Posterior vena cava (tissue), 2 donors: ENCODE measurements at places on chromosomes 5 and 9.

- DNase-seq = peak; percentile 50
Measured at GRCh38 chr5:10631316-10631996, 67.6 kb downstream of the ANKRD33B start.

DNA sequence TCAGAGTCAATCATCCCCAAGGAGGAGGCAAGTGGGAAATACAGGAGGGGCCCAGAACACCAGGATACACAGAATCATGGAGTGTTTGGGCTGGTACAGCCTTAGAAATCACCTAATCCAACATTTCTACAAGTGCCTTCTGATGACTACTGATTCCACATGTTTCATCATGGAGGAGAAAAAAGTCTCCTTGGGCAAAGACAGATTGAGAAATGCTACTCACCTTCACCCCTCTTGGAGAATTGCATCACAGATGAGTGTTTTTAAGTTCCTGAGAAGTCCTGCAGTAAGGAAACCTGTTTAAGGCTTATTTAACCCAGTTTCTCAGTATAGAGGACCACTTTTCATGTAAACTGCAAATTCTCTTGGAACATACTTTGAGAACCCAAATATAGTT, 2.2 kb upstream of the SLIT3 start:
- DNase-seq = no peak

DNA sequence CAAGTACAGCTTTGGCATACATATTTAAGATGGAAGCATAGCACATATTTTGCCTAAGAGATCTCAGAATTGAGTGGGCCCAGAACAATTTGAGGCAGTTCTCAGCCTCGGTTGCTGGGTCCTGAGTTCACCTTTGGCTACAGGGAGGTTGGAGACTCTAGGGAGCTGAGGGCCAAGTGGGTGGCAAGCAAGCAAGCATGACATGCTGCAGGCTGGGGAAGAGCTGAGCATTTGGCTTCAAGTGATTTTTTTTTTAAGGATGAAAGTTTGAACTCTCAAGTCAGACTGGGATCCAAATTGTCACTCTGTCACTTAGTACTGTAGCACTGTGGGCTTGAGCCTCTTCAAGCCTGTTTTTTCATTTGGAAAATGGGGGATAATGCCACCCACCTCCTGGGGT, 160.5 kb downstream of the MED27 start:
- no peak for DNase-seq

GRCh38 chr5:143244990-143245389, 158.5 kb downstream of the NR3C1 start:
- no peak for DNase-seq

DNA sequence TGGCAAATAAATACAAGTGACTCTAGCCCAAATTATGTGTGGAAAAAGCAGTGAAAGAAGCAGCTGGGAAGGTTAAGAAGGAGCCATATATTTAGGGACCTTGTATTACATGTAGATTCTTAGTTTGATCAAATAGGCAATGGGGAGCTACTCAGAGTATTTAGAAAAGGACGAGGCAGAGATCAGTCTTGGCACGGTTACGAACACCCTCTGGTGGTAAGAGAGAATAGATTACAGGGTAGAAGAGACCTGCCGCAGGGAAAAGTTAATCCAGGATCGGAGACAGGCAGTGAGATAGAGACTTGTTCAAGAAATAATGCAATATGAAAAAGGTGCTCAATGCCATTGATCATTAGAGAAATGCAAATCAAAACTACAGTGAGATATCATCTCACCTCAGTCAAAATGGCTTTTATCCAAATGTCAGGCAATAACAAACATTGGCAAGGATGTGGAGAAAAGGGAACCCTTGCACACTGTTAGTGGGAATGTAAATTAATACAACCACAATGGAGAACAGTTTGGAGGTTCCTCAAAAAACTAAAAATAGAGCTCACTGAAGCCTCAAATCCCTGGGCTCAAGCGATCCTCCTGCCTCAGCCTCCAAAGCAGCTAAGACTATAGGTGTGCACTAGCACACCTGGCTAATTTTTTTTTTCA, 12.0 kb downstream of the INIP start:
- DNase-seq = no peak

DNA sequence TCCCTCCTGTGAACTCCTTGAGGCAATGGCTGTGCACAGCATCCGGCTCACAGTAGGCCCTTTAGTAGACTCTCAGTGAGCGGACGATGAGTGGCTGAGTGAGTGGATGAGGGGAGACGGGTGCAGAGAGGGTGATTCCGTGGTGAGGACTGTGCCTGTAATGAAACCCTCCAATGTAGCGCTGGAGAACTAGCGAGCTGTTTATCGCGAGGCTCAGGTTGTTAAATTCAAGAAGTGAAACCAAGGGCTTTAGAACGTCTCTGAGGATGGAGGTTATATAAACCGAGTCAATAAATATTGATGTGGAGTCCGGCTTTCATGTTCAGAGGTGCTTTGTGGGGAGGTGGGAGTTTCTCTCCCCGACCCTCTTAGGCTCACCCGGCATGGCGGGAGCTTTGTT, 53.2 kb downstream of the NSG2 start:
- DNase-seq = no peak

- no peak for DNase-seq
Measured at GRCh38 chr9:129979071-129979745, 63.8 kb downstream of the FNBP1 start.

- no peak for DNase-seq
Measured at GRCh38 chr5:159667286-159667685, 249.0 kb upstream of the ADRA1B start.

- DNase-seq = no peak
Measured at GRCh38 chr5:53039855-53040254, 50.7 kb downstream of the ITGA2 start.

DNA sequence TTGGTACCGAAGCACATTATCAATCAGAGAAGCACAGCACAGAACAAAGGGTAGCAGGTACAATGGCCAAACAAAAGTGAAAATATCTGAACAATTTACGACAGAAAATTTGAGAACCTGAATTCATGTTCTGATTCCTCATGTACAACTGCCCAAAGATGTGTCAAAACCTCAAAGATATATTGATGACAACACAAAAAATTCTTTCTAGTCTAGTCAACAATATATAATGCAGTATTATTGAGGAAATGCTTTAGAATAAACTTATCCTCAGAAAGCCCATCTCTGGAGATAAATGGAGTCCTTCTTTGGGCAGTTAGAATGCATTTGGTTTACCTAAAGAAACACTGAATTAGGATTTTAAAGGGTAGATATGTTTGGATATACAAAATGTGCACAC, 6.8 kb upstream of the SMARCA2 start:
- no peak for DNase-seq

GRCh38 chr5:121171361-121171760, 680.3 kb upstream of the FTMT start:
- no peak for DNase-seq

GRCh38 chr5:105754056-105754455, 1916.7 kb downstream of the EFNA5 start:
- no peak for DNase-seq

GRCh38 chr9:98778711-98779530, 17.4 kb downstream of the ANKS6 start:
- peak; percentile 52 for DNase-seq

DNA sequence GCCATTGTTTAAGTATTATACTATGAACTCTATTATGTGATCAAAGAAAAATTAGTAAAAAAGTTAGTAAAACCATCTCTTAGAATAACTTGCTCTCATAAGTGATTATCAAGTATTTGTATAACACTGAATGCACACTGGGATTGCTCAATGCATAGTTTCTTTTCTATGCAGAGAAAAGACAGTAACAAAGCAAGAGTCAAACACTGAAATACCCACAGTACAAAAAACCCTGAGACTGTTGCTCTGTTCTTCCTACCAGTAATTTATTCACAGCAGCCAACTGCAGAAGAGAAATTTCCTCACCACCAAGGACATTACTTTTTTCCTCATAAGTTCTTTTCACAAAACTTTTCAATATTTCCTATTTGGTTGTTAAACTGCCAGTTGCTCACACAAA, 634.4 kb downstream of the DTWD2 start:
- no peak for DNase-seq

DNA sequence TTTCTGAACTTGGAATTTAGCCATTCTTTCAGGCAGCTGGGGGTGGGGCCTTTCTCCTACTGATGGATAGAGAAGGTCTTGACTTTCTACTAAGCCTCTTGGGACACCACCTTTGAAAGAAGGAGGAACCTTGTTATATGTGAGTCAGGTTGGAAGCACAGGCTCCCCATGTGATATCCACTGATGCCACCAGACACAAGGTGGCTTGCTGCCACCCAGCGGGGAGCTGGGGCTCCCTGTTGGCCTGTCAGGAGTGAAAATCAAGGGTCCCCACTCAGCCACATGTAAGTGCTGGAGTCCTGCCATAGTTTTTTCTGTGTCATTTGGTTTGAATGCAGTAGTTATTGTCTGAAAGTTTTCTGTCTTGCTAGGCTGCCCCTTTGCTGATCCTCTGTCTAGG, 252.4 kb upstream of the NFIL3 start:
- no peak for DNase-seq

GRCh38 chr9:94199776-94200175, 59.3 kb upstream of the ZNF169 start:
- no peak for DNase-seq

DNA sequence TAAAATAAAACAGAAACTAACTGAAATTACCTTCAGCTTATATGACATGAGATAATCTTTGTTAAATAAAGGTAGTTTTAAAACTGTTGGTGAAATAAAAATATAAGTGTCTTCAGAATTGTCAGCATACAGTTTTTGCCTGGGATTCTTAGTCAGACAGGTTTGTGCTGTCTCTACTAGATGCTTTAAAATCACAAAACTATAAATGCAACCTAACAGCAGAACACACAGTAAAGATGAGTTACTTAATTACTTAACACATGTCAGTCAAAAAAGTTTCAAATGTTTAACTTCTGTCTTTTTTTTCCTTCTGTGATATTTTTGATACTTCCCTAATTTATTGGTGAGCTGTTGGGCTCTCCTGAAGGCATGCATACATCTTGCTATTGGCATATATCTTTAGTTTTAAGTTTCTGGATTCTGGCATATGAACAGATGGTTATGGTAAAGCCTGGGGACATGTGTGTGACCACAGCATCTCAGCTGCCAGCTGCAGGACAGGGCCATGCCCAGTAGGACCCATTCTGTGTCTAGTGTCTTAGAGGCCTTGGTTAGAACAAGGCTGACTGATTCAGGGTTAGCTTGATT, 231.1 kb upstream of the NUDT12 start:
- no peak for DNase-seq

GRCh38 chr9:114532561-114533237, 27.4 kb upstream of the WHRN start:
- DNase-seq = no peak

GRCh38 chr5:132227235-132227484, 493 bp downstream of the P4HA2 start:
- no peak for DNase-seq

DNA sequence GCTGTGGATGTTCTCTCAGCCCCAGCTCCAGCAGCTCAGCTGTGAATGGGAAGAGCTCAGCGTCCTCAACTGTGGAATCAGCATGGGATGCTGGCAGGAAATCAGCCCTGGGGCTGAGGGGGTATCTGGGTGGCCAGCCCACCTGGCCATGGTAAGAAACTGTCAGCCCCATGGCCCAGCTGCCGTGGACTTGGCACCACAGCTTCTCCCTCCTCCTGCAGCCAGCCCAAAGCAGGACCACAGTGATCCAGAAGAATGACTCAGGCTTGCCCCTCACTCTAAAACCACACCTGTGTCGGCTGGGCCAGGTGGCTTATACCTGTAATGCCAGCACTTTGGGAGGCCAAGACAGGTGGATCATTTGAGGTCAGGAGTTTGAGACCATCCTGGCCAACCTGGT, 48.0 kb downstream of the SAR1B start:
- peak; percentile 66 for DNase-seq

- DNase-seq = no peak
Measured at GRCh38 chr9:16321461-16322119, 548.9 kb downstream of the BNC2 start.

DNA sequence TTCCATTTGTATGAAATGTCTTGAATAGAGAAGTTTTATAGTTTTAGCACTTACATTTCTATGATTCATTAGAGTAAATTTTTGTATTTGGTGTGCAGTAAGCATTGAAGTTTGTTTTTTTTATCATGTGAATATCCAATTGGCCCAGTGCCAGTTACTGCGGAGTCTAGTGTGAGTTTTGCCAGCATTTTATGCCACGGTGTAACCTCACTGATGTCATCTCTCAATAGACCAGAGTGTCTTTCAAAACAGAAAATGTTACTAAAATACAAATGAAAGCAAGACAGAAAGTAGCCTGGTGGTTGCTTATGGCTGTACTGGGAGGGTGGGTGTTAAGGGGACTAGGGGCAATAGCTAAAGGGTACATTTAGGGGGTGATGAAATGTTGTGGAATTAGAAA, 62.8 kb downstream of the IPPK start:
- no peak for DNase-seq

- peak; percentile 60 for DNase-seq
Measured at GRCh38 chr9:130638284-130639123, 25.9 kb upstream of the PRDM12 start.

DNA sequence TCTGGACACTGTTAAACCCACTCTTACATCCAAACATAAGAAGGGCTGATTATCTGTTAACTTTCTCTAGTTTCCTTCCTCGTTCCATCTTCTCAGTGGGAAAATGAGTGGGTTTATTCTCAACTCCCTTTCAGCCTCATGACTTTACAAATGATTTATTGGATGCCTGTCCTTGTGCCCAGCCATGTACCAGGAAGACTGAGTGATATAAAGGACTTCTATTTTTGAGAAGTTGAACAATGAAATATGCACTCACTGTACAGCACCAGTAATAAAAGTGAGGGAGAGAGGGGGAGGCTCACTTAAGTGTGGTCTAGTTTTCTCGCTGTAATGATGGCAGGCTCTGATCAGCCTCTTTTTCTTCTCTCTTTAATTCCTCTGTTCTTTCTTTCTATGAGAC, 277.6 kb downstream of the SMARCA2 start:
- DNase-seq = no peak

GRCh38 chr5:73303148-73304079, 130.4 kb downstream of the TMEM174 start:
- DNase-seq = no peak

- no peak for DNase-seq
Measured at GRCh38 chr5:154214371-154215106, 24.0 kb downstream of the GALNT10 start.

GRCh38 chr9:26502311-26502710, 390.3 kb downstream of the CAAP1 start:
- no peak for DNase-seq

DNA sequence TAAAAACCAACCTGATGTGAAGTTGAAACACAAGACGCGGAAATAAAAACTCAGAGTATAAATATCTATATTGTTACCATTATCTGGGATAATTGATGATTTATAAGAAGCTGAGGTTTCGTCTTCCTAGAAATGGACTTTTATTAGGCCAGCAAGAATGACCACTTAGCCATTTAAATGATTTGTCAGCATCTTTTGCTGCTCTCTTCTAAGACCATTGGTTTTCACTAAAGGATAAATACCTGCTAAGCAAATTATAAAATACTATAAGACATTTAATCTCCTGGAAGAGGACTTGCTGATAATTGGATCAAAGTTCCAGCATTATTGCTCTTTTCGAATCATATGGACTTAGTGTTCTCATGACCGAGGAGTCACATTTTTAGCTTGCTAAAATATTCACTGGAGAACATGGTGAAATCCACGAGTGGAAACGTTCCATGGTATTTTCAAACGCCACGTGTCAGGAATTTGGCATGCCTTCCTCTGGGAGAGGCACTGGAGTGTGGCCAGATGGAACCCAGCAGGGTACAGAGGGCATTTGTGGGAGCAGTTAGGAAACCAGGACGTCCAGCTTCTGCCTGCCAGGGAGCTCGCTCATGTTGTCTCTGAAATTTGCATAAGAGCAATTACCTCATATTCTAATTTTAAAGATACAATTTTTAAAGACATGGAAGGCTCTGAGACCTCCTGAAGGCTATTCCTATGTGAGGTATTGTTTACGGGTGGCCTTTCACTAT, 43.1 kb downstream of the TNFAIP8 start:
- peak; percentile 82 for DNase-seq
